ENCODE measurements at places on chromosomes 1 and 21.

DNA sequence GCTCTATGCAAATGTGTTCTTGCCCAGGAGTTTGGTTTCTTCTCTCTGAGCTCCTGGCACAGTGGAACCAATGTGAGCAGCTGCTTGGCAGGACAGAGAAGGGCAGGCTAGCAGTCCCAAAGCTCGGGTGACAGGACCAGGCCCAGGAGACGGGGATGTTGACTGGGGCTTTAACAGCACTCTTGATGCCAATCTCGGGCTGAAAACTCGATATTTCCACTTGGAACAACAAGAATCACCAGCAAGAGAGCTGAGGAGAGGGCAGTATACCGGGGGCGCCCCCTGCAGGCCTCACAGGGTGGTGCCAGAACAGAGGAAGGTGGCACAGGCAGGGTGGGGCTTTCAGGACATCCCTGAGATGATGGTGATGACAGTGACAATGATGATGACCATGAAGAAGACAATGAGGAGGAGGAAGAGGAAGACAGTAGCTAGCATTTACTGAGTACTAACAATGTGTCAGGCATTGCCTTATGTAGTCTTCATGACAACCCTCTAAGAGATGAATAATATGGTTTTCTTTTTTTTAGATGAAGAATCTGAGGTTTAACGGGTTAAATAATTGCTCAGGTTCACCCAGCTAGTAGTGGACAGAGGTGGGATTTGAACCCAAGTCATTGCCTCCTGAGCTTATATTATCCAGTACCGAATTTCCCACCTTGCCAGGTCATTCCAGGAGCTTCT lies 2.7 kb upstream of the KCNJ9 start:
- DNase-seq: peak; percentile 49

- DNase-seq: no peak
Observed at GRCh38 chr1:153648000-153648643, 10.4 kb upstream of the SNAPIN start.

- DNase-seq: no peak
Observed at GRCh38 chr1:2787163-2787911, 14.2 kb downstream of the TTC34 start.

DNA sequence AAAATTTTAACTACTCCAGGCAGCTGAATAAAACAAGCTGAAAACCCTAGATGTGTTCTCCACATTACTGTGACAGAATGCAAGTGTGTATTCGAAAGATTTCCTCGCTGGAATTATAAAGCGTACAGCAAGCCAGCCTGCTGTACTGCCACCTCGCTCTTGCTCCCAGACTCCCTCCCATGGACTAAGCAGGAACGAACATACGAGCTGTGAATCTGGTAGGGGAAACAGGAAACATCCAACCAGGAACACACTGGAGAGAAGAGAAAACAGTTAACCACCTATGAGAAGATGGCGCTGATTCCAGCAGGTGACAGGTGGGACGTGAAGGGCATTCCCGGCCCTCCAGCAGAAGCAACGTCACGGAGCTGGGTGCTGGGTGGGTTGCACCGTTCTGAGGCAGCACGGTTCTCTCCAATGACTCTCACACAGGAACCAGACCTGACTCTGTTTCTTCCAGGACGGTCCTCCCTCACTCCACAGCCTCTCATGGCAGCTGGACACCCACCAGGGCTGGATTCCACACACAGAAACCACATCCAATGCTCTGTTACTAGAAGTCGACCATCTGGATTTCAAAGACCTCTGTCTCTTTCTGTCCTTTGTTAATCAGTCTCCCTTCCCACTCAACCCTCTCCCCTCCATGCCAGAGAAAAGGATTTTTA lies 219.2 kb downstream of the RERE start:
- peak; percentile 38 for DNase-seq

- no peak for DNase-seq
Observed at GRCh38 chr1:30447701-30448100, 275.7 kb downstream of the MATN1 start.

DNA sequence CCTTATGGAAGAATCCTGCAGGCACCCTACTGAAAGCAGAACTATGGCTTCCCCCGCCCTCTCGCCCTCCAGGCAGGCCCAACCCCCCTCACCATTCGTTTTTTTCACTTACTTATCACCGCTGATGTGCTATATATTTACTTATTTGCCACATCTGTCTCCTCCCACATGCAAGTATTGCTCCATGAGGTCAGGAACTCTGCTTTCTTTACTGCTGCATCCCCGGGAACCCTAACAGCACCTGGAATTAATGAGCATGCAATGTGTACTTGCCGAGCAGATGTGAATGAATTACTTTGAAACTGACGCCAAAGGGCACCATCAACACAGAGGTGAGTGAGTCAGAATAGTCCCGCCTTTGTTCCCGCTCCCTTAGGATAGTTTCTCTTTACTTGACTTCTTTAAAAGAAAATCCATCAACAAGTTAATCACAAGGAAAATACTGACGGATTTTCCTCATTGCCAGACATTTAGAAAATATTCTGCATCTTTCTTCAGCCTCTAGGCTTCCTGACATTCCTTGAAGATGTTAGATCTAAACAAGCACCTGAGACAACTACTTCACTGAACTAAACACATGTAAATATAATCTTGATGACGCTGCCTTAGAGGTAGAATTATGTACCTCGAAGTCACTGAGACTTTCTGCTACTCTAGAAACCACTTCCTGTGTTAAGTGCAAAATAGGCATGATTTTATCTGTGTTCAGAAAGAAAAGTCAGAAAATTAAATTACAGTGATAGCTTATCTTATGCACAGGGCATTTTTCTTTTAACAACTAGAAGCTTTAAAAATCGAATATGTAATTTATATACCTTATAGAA lies 17.5 kb upstream of the RAB4A start:
- DNase-seq: peak; percentile 83

- no peak for DNase-seq
Observed at GRCh38 chr1:240402326-240402725, 209.6 kb downstream of the GREM2 start.

DNA sequence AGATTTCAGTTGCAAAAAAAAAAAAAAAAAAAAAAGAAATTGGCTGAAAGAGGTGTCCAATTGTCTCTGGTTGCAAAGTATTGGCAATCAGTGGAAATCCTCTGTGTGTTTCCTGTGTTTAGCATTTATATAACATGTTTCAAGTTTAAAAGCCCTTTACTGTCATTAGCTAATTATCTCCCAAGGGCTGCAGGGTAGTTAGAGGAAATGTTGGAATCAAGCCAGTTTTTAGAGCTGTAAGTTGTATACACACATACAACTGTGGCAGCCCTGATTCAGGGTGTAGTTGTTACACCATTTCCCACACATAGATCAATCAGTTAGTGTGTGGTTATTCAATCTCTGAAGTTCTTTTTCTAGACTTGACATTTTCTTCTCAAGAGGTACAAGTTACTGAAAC lies 8.9 kb upstream of the ZNF326 start:
- DNase-seq: no peak

DNA sequence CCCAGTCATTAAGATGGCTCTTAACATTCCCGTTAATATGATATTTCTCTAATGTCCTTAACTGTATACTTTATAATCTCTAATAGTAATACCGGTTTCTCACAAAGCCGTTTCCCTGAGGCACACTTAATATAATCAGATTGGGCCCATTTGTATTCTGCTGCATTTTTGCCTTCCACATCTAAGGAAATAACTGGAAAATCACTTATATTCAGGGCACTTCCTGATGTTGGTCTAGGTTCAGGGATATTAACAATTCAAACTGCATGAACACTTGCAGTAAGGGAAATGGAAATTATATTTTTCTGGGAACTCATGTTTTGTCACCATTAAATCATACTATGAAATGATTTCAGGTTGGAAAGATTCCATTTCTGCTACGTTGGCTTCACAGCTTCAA lies 119.8 kb downstream of the TPR start:
- no peak for DNase-seq

GRCh38 chr1:23103001-23103889 lies 65.4 kb downstream of the LUZP1 start:
- DNase-seq: peak; percentile 76

GRCh38 chr1:216630532-216630931 lies 92.7 kb downstream of the ESRRG start:
- no peak for DNase-seq

- DNase-seq: peak; percentile 36
Observed at GRCh38 chr1:150981805-150982712, at the start of gene ANXA9. Gene ANXA9, plus strand, starts transcription at chr1:150982292. Its CDS starts 814 bp downstream, at chr1:150983106.

GRCh38 chr21:16357994-16358393 lies 628.2 kb downstream of the USP25 start:
- no peak for DNase-seq

GRCh38 chr1:20355101-20355827 lies 64.6 kb downstream of the VWA5B1 start:
- DNase-seq: no peak

GRCh38 chr1:232597721-232598120 lies 32.2 kb downstream of the SIPA1L2 start:
- DNase-seq: no peak

- no peak for DNase-seq
Observed at GRCh38 chr1:182484067-182484466, 34.1 kb downstream of the RGSL1 start.

DNA sequence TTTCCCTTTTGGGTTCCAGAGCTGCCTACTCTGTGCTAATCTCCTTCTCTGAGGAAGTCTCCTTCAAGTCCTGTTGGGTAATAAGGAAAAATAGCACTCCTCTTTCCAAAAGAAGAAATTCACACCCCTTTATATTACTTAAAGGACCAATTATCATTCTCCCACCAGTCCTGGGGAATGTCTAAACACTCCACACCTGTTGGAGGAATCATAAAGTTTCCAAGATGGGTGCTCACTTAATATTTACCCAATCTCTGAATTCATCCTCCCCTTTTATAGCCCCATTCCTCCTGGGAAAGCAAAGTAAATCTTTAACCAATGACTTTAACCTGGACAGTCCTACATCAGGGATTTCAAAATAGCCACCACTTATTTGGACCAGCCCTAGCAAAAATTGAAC lies 873.1 kb downstream of the KCNT2 start:
- DNase-seq: no peak

- DNase-seq: no peak
Observed at GRCh38 chr1:239107676-239108075, 278.7 kb upstream of the CHRM3 start.

- DNase-seq: no peak
Observed at GRCh38 chr1:107394301-107394700, 253.5 kb downstream of the NTNG1 start.

DNA sequence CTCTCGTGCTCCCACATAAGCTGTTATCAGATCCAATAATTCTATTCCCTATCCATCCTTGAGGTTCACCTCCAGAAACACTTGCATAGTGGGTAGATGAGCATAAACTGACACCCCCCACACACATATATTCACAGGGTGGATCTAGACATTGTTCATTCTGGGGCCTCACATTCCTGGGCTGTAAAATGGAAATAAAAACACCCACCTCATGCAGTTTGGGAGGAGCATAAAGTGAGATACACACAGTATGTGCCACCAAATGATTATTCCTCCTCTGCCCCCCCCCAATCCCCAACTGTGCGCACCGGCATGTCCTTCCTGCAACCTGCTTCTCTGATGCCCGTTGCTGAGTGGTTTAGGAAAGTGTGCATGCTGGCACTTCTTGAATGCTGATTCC lies 17.9 kb downstream of the PRDM15 start:
- no peak for DNase-seq

GRCh38 chr1:12760256-12760795 lies 13.2 kb upstream of the PRAMEF12 start:
- DNase-seq: no peak

GRCh38 chr1:41766546-41766945 lies 152.2 kb downstream of the HIVEP3 start:
- no peak for DNase-seq

GRCh38 chr1:2214541-2215241 lies 13.4 kb upstream of the SKI start:
- DNase-seq: no peak

DNA sequence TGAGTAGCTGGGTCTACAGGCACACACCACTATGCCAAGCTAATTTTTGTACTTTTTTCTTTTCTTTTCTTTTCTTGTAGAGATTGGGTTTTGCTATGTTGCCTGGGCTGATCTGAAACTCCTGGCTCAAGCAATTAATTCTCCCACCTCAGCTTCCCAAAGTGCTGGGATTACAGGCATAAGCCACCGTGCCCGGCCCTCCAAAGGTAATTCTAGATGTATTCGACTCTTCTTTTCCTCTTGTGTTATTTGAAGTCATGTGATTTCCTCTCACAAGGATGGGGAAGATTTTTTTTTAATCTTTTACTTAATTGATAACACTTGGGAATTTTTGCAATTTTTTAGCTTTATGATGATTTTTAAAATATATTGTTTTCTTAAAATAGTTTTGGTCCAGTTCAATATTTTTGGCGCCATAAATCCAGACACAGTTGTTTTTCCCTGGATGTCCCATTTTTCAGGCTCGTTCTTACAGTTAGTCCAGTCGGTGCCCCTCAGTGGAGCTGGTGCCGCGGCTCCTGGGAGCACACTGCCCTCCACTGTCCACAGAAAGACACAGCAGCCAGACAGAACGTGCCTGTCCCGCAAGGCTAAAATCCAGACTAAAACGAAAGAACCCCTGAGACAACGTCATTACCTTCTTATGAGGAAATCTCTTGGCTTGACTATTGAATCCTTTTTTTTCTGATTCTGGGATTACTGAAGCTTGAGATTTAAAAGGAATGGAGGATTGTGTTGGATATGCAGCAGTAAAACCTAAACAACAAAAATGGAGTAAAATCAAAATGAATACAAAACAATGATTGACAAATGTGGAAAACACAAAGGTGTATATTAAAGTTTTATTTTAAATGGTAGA lies 22.4 kb downstream of the STPG1 start:
- peak; percentile 85 for DNase-seq

DNA sequence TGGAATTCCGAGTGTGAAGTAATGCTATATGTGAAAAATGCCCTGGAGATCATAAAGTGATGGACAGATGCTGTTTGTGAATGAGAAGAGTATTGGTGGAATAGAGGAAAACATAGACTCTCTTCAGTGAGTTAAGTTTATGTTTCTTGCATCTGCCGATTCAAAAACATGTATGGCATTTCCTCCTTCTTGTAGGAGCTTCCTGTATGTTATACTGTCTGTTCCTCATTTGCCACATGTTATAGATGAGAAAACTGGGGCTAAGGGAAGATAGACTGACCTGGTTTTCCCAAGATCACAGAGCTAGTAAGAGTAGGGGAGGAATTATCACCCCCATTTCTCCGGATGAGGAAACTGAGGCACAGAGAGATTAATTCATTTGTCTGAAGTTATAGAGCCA lies 41.1 kb upstream of the IL20 start:
- no peak for DNase-seq

DNA sequence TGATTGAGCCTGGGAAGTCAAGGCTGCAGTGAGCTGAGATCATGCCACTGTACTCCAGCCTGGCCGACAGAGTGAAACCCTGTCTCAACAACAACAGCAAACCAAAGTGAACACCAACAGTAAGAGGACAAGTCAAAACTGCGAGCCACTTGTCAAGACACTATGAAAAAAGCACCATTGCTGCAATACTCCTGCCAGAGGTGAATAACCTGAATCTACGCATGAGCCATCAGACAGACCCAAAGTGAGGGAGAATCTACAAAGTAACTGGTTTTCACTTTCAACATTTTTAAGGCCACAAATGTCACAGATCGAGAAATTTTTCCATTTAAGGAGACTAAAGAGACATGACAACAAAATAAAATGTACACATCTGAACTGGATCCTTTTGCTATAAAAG lies 21.9 kb downstream of the SYNJ1 start:
- DNase-seq: no peak

- peak; percentile 69 for DNase-seq
Observed at GRCh38 chr1:157963713-157964112, 29.7 kb upstream of the KIRREL1 start.

Measured in epithelial cell of esophagus (primary cell).